Breast epithelium (tissue), 4 donors: ENCODE measurements at places on chromosomes 1 and 21. TPM values are rescaled to one million over a fixed set of nuclear protein-coding genes. Genes with fewer than 3 reads are reported as not detected.

The SERPINC1 gene
- not detected for total RNA-seq

The SELE gene
- total RNA-seq, result 5.0 TPM

The GSTM2 gene
- total RNA-seq, result 93.4 TPM

The TRNP1 gene
- 27.8 TPM for total RNA-seq

The TRIM58 gene
- 0.32 TPM for total RNA-seq

The CHI3L1 gene
- 14.2 TPM for total RNA-seq

DNA sequence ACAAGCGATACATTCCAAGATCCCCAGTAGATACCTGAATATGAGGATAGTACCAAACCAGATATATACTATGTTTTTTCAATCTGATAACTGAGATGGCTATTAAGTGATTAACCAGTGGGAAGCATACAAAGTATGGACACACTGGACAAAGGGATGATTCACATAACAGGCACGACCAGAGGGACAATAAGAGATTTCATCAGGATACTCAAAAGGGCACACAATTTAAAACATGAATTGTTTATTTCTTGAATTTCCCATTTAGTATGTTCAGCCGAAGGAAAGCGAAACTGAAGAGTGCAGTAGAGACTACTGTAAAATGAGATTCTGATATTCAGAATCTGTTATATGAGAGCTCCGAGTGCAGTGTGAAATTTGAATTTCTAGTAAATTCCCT lies 10.6 kb downstream of the ZZZ3 start:
- no peak for DNase-seq

DNA sequence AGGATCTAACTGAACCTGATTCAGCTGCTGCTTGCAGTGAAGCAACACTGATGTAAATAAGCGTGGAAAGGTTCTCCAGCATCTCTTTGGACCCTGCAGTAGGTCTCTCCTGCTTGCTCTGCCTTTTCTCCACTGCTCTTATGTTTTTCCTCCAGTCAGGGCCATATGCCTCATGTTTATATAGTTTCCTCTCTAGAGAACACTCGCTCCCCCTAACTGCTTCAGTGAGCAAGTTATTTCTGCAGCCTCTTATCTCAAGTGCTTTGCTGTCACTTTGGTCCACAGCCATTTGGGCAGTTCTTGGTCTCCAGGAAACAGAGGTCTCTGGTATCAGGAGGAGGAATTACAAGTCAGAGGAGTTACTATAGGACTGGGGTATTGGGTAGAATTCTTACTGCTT lies 5.3 kb downstream of the PRUNE1 start:
- no peak for DNase-seq

DNA sequence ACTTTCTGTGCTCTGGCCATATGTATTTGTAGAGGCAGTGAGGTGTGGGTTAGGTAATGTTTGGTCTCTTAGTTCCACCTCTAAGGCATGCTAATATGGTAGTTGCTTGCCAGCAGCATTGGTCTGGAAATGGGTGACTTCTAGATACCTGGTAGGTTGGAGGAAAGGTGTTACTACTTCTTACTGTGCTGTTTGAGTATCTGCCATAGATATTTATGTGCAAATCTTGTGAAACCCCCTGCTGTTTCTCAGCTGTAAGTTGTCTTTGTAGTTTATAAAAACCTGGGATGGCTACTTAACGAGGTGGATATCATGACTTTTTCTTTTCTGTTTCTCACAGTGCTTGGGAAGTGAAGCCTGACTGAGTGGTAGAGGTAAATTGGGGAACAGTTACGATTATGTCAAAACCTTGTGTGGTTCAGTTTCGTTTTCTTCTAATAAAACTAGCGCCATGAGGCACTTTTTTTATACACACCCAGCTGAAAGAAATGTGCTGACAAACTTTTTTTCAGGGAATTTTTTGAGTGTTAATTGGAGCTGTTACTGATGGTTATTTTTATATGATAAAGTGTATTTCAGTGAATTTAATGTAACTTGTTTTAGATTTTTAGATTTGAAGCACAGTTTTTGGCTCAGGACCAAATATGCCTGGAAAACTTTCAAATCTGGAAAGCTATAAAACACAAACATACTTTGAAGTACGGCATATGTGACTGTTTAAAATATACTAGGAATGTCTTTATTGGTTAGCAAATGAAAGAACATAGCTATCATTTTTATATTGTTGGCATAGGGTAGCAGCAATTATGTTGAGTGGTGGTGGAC lies 42.1 kb downstream of the CAMSAP2 start:
- no peak for DNase-seq

DNA sequence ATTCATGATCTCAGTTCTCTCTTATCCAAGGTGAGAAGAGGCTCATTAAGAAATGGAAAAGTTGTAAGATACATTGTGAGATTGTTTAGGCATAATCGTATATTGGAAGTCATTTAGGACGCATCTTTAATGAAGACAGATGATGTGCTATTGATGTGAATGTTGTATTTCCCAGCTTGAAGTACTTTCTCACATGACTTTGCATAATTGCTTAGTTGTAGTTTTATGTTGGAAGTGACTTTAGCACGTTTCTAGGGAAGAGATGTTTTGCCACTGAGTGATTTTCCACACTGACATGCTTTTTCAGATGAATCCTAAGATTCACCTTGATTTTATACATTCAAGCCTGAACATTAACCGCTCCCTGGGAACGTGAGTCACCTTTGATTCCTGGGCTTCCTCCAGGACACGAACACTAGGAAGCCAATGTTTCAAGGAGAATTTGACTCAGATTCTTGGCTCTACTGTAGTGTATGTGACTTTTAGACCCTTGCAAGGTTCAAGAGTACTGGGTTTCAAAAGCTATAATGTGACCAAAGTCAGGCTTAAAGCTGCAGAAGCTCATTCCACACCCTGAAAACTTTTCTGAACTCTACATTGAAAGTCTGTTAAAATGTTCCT lies 27.9 kb downstream of the ANGEL2 start:
- no peak for DNase-seq

GRCh38 chr1:222974496-222974895 lies 159.7 kb downstream of the DISP1 start:
- DNase-seq, result no peak

DNA sequence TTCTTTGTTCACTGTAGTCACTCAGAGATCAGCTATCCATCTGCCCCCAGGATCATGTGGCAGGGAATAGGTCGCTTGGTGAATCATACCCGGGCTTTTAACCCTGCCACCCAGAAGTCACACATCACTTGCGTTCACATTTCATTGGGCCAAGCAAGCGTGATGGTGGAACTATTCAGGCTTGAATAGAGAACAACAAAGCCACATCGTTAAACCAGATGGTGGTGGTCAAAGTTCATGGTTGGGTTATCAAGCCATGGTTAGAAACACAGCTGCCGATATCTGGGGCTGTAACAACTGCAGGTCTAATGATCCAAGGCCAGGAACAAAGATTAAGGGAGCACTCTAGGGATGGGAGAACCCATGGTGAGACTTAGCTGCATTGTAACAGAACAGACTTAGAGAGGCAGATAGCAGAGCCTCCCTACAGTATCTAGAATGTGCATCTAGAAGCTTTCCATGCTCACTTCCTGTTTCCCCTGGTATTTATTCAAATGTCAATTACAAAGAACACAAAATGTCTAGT lies 40.0 kb upstream of the PTPRC start:
- no peak for DNase-seq

DNA sequence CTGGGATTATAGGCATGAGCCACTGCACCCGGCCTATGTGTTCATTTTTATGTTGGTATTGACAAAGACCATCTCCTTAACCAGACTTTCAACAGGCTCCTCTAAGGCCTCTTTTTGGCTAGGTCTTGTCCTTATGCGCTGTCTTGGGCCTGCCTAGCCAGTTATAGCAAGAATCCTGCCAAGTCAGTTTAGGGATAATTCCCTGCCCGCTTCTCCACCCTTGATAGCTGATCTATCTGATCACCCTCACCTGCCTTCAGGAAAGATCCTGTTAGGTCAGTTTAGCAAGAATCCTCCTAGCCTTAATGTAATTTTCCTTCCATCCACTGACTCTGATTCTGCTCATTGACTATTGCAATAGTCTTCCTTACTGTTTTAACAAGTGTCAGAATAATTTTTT lies 2.4 kb upstream of the B4GALT3 start:
- no peak for DNase-seq

DNA sequence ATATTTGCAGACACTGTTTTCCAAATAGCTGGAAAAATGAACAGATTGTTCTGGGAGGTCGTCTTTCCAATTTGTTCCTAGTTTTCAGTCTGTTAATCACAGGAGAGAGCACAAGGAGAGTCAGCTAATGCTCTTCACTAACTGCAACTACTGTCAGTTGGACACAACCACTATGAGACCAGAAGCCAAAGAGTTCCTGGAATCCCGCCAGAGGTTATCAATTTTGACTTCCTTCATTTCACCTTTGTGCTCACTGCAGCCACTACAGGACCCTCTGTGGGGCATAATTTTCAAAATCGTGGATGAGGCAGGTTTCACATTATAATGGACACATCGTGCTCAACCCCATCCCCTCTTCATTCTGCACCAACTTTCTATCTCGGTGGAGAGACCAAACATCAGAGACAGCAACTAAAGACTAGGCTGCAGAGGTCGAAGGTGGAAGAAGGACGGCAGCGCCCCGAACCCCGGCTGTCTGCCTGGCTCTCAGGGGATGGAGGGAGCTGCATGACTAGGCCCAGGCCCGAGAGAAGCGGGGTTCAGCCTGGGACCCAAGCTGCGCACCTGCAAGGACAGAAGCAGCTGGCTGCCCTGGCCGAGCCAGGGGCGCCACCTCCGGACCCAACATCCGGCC lies 602 bp downstream of the KIAA0319L start:
- no peak for DNase-seq

DNA sequence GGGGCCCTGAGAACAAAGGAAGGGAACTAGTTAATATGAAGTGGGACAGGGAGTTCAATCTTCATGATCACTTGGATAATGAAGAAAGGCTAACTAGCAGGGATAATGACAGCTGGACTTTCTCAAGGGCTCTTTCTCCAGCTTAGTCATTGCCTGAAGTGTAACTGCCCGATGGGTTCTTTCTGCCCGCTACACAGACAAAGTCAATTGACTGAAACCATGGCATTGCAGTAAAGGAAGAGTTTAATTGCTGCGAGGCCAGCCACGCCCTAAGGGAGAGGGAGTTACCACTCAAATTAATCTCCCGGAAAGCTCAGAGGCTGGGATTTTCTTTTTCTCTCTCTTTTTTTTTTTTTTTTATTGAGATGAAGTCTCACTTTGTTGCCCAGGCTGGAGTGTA lies 16.6 kb upstream of the SLC2A5 start:
- DNase-seq, result no peak
